ENCODE measurements at places on chromosomes 3 and 15.

- DNase-seq = no peak
Measured at GRCh38 chr15:90552162-90552928, 22.6 kb downstream of the CRTC3 start.

DNA sequence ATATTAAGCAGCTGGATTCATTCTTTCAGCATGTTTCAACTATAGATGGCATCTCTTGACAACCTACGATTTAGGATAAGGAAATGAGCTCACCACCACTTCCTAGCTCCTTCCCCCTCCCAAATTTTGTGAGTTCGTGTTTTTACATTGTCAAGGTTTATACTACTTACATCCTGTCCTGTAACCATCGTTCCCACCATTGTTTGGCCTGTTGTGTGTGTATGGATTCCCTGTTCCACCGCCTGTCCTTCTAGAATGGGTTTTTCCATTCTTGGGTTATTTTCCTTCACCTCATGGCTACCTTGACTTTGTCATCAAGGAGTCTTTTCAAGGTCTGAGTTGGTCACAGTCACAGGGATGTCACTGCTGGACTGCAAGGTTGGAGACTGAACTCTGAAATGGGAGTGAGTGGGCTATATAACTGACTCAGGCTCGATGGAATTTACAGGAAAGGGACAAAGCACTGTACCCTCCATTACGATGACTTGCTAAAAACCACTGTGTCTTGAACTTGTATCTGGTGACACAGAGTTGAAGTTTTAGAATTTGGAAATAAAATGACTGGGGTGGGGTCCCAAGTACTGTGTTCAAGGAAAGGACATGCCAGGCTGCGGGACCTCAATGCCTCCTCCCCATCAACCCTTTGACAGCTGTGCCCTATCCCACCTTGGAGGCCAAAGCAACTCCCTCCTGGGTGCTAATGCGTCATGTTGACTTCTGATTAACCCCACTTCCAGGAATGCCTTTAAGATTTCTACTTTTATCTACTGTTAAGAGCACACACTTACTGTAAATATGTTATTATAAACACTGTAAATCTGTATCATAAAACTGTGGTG, 66.8 kb upstream of the BLM start:
- no peak for DNase-seq

GRCh38 chr15:22903961-22904534, 65.6 kb downstream of the NIPA2 start:
- DNase-seq = no peak

- DNase-seq = no peak
Measured at GRCh38 chr3:74054566-74054965, 429.8 kb upstream of the PDZRN3 start.

DNA sequence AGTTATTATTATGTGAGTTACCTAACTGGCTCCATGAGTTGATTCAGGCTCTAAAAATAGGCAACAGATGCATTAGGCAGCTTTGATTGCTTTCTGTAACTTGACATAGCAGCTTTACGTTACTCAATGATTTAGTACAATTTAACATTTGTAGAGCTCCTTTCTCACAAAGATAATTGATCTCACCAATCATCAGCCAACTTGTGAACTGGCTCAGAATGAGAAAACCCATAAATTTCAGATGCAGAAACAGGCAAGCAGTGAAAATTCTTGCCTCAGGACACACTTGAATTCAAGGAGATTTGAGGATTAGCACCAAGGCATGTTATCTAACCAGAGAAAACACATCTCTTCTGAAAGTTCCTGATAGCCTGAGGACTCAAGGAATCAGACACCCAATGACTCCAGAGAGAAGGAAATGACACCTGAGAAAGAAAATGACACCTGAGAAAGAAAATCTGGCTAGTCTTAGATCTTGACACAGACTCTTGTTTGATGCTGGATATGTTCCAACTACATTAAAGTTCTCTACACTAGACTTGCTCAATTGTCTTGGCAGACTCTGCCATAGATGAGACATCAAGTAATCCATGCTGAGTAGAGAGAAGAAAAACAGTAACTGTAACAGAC, 315.1 kb upstream of the CBLB start:
- no peak for DNase-seq

DNA sequence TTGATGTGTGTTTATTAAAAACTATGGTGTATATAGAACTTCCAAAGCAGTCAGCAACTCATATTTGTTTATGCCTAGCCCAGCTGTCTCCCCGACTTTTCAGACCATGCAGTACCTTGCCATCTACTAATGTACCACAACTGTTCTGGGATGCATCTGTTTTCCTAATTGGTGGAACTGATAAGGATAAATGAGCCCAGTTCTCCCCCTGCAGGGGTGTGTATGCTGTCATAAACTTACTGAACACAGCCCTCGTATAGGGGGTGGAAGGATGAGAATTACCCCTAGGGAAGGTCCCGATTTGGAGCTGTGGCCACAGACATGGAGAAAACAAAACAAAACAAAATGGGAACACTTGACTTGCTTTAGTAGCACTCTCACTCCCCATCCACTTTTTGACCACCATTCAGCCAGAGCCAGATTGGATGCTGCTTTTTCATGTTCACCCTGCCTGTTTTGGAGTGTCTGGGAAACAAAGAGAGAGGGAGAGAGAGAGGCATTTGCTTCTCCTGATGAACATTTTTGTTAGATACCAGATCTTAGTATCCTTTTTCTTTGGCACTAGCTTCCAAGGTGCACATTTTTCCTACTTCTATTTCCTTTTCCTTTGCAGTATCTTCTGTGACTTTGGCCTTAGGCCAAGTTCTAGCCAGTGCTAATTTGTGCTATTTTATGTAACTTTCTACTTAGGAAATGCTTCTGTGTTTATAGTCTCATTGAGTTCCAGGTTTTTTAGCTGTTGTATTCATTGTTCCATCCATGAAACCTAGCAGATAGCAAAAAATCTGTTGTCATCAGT, 29.1 kb downstream of the CADM2 start:
- DNase-seq = no peak

- no peak for DNase-seq
Measured at GRCh38 chr3:184409946-184410500, 30.2 kb downstream of the CHRD start.

DNA sequence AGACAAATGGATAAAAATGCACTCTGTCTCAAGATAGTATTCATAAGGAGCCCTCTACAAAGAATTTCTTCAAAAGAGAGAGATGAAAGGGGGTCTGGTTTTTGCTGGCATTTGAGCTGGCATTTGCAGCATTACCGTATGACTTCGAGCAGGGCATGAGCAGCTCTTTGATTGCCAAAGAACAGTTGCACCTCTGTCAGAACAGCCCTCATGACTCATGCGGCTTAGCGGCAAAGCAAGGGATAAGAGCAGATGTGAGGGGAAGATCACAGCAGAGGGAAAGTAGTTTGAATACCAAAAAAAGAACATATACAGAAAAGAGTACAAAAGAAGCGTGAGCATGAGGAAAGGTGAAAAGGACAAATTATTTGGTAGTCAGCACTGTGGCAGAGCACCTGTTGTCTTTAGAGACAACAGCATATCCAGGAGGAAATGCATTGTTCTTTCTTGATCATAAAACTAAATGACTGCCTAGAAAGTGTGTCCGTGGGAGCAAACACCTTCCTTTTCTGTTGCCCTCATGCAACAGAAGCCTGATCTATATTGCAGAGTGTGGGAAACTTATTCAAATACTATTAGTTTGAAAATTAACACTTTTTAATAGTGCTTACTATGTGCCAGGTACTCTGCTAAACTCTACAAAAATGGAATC, 80.5 kb upstream of the SLC24A5 start:
- DNase-seq = no peak

GRCh38 chr3:183460081-183461055, 31.9 kb upstream of the MCF2L2 start:
- DNase-seq = no peak

DNA sequence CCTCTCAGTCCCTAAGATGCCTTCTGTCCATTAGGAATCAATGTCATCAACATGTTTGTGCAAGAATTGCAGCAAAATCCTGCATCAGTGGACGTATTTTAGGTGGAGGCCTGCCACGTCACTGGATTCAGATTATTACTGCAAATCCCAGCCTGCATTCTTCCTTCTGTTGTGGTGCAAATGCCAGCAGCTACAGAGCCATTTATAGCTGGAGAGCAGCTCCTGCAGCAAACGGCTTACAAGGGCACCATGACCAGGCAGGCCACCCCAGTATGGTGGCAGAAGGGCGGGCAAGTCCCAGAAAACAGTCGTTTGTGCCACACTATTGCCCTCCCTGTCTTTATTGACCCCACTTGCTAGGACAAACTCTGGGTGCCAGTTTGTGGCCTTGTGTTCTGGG, 74.7 kb downstream of the SNRK start:
- DNase-seq = no peak

DNA sequence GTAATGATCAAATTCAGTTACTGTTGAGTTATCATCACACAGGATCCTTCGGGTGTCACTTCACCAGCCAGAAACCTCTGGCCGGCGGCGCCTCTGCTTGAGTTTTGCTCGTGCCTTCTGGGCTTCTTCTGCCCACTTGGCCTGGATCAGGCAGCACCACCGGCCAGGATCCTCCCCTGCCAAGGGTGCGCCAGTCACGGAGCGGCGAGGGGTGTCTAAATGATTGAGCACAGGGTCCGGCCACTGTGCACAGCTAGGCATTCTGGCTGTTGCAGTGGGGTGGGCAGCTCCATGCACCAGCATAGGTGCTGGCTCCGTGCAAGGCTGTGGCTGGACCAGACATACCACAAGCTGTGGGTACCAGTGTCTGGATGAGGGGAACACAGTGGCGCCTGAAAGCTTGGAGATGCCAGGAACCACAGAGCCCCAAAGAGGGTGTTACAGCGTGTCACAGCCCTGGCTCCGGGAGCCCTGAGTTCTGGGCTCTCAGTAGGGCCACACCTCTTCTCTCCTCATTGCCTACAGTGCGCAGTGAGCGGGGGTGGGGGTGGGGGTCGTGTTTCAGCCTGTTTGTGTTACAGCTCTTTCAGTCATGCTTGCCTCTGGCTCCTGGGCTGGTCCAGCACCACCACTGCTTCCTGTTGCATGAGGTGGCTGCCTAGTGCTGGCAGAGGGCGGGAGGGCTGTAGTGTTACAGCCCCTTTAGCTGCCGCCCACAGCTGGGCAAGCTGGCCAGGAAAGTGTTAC, 169.4 kb downstream of the FNDC3B start:
- no peak for DNase-seq

DNA sequence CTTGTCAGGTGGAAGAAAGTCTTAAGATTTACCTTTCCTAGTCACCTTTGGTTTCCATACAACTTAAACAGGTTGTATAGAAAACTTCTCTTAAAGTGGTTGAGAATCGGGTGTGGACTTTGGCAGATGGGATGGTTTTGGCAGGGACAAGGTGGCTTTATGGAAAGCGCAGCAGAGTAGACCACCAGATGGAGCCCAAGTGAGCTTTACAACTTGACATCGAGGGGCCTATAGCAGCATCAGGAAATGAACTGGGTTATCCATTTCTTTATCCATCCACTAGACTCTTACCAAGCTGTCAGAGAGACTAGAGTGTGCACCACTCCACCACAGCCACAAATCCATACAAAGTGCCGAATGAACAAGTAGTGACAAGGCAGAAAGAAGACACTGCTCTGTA, 85.3 kb upstream of the MBNL1 start:
- peak; percentile 53 for DNase-seq

DNA sequence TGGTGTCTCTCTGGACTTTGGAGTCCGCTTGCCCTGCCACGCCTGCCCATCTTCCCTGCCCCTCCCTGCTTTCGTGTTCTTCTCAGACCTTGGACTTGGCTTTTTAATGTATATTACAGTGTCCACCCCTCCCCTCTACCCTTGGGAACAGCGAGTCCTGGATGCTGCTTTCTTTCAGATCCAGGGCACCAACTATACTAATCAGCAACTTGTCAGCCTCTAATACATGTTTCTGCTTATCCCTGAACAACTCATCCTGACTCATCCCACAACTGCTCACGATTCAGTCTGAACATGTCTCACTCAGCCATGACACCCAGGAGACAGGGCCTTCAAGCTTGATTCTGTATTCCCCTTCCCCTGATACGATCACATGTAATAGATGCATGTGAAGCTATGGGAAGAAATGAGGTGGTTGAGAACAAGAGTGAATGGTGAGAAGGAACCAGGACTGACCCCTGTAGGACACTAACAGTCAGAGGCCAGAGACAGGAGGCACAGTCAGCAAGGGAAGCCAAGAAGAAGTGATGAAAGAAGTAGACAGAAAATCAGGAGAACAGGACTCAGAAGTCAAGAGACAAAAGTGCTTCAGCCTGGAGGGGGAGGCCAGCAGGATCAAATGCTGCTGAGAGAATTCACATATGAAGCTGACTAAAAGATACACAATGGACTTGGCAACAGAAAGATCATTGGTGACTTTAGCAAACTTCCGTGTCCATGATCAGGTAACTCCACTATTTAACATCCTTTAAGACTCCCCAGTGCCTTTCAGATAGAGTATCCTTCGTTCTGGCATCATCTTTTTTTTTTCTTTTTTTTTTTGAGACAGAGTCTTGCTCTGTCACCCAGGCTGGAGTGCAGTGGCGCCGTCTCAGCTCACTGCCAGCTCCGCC, 35.4 kb downstream of the BCL2L10 start:
- no peak for DNase-seq

GRCh38 chr15:68228143-68228970, 1.2 kb downstream of the CLN6 start:
- no peak for DNase-seq

DNA sequence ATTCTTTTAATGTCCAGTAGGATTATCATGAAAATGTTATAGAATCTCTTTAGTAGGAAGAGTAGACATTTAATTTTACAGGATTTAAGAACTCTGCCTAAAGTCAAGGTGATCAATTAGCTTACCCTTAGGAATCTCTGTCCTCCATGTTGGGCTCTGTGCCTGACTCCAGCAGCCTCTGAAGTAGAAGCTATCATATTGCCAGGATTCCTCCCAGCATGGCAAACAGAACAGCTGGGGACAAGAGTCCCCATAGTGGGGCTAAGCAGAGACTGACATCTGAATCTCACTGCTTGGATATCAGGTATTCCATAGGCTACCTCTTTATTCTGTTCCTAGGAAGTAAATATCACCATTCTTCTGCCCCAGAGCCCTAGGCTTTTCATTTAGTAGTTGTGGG, 1.5 kb downstream of the SLC15A2 start:
- no peak for DNase-seq

DNA sequence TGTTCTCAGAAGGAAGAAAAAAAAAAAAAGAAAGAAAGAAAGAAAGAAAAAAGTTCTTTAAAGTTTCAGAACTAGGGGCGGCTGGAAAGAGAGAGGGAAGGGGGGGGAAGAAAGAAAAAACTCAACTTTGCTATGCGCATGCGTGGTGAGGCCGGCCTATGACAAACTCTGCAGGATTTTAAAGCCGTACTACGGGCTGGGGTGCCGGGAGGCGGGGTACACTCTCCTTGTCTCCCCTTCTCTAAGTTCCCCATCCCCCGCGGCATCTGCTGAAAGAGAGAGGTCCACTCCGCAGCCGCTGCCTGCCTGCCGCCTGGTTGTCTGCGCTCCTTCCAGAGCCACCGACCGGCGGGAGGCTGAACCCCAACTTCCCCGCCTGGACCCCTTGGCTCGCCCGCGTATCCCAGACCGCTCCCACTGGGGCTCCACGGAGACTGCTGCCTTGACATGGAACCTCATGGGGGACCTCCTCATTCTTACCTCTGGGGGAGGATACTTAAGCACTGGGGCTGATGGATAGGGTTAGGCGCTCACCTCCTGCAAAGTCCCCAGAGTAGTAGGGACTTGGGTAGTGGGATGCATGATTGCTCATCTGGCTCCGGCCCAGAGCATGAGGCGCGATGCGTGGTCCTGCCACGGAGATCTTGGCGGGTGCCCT, 1.4 kb upstream of the WNT5A start:
- peak; percentile 45 for DNase-seq

GRCh38 chr3:20060974-20061685, 20.9 kb downstream of the KAT2B start:
- DNase-seq = peak; percentile 89
